ENCODE measurements at places on chromosomes 5 and 9.

- no peak for DNase-seq
Observed at GRCh38 chr5:122180146-122180712, 50.9 kb downstream of the ZNF474 start.

DNA sequence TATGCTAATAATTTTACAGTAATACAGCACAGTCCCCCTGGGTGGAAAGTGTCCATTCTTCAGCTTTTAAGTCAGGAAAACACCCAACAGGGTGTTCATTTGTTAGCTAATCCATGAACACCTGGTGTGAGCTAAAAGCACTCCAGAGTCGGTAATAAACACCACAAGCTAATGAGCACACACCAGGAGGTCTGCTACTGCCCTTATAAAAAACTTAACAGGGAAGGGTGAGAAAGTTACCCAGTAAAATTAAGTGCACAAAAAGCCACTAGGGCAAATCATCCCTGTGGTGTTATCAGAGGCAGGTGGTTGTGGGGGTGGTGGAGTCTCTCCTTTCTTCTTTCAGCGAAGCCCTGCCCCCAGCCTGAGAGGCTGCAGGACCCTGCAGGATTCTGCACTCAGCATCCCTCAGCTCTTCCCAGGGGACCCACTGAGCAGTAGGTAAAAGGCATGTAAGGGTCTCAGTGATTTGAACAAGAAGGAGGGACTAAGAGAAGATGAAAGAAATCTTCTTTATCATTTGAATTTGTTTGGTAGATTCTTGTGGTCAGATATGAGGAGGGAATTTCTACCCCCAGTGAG is 14.4 kb downstream of the GDNF start:
- no peak for DNase-seq

DNA sequence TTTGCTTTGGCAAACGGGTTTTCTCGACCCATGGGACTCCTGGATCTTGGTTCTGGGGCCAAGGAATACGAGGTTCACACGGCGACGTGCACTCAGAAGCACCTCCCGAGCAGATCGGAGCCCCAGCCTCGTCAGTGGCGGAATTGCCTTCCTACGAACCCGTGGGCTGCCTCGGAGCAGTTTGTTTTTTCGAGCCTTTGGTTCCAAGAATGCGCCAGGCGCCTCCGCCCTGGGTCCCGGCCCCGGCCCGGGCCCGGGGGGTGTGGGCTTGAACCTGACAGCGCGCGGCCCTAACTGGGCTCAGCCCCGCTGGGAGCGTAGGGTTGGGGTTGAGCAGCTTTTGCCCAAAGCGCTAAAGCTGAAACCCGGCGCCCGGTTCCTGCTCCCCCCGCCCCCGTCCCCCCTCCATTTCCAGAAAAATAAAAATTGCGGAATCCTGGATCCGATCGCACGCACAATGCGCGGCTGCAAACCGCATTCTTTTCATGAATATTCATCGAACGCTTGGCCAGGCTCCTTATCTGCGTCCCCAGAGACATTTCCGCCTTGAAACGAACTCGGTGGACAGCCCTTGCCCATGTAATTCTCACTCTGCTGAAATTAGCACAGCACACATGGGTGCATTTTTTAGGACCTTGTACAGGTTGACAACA is 1.0 kb downstream of the BASP1 start:
- DNase-seq, result no peak

DNA sequence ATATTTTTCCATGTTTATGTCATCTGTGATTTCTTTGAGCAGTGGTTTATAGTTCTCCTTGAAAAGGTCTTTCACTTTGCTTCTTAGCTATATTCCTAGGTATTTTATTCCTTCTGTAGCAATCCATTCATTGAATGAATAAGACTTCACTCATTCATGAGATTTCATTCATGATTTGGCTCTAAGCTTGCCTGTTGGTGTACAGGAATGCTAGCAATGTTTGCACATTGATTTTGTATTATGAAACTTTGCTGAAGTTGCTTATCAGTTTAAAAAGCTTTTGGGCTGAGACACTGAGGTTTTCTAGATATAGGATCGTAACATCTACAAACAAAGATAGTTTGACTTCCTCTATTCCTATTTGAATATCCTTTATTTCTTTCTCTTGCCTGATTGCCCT is 15.9 kb downstream of the RLN2 start:
- no peak for DNase-seq

- DNase-seq, result no peak
Observed at GRCh38 chr5:113244966-113245365, 189.8 kb downstream of the TSSK1B start.

GRCh38 chr5:119452060-119452372 is 281 bp upstream of the HSD17B4 start:
- no peak for DNase-seq

GRCh38 chr5:116388564-116389258 is 185.9 kb downstream of the SEMA6A start:
- no peak for DNase-seq

GRCh38 chr9:72022841-72023240 is 37.6 kb downstream of the C9orf57 start:
- DNase-seq, result no peak

DNA sequence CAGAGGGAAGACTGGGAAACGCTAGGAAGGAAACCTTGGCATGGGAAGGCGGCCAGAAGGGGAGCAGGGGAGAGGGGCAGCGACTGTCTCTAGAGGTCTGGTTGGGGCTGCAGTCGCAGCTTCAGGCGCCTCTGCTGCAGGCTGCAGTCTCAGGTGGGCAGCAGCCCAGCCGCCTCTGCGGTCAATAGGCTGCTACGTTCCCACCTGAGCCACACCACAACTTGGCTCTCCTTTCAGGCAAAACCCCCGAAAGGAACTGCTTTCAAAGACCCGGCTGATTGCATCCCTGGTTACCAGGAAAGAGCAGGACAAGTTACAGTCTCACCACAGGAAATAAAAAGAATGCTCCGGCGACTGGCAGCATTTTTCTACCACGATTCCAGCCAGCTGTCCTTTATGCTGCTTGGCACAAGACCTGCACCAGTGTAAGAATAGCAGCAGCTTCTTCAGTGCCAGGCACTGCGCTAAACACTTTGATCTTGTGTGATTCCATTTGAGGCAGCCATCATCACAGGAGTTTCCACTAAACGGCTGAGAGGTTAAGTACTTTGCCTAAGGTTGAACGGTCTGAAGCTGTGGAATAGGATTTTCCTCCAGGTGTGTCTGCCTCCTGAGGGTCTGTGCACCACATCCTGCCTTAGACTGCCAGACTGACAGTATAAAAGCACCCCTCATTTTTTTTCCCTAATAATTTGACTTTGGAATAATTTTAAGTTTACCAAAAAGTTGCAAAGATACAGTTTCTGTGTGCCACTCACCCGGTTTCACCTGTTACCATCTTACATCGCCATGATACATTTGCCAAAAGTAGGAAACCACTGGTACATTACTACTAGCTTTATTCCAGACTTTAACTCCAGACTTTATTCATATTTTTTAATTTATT is 7.5 kb downstream of the RPS14 start:
- DNase-seq, result no peak

GRCh38 chr9:68446836-68447235 is 90.4 kb downstream of the PGM5 start:
- no peak for DNase-seq

DNA sequence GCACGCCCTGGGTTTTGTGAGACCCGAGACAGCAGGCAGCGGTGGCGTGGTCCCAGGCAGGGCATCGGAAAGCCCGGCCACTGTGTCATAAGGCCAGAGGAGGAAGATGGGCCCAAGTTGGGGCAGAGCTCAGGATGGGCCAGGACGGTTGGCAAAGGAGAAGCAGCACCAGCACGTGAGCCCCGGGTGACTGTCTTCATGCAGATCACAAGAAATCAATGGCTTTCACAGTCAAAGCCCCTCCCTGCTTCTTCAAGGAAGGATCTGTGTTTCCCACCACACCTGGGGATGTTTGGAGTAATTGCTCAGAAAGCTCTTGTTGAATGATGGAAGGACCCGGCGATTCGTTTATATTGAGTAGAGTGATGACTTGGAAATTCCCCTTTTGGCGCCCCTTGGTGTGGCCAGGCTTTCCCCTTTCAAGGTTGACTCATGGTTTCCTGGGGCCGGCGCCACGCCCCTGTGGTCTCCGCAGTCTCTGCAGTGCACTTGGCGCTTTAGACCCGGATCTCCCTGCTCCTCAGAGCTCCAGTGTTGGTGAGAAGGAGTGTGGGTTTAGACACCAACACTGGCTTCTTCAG is 52.1 kb downstream of the IL31RA start:
- peak; percentile 56 for DNase-seq

DNA sequence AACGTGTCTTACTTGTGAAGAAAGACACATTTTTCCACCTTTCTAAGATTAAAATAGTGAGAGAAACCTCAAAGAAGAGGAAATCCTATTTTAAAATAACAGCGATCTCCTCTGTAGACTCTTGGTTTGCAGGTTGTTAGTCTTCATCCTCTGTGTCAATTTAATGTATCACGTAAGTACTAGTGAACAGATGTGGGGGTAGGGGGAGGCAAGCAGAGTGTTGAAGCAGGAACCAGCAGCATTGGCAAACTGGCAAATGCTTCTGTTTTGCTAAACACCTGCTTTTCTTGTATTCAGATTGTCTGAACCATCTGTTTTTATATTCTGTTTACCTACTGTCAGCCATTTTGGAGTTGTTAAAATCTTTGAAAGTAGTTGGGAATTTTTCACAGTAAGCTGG is 159.3 kb upstream of the TLX3 start:
- no peak for DNase-seq

DNA sequence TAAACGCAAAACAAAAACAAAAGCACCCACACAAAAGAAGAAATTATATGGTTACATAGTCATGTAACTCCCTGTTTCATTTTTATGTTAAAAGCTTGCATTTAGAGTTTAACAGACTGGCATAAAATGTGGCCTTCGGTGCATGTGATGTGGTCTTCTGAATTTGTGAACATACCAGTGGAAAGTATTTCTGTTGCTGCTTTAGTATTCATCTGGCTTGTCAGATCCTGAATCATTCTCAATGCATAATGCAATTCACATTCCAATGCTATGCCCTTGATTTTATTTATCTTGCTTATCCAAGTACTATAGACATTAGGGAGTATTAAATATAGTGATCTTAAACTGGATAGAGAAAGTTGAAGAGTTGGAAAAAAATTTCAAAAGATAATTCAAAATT is 740.2 kb upstream of the ZNF608 start:
- no peak for DNase-seq

DNA sequence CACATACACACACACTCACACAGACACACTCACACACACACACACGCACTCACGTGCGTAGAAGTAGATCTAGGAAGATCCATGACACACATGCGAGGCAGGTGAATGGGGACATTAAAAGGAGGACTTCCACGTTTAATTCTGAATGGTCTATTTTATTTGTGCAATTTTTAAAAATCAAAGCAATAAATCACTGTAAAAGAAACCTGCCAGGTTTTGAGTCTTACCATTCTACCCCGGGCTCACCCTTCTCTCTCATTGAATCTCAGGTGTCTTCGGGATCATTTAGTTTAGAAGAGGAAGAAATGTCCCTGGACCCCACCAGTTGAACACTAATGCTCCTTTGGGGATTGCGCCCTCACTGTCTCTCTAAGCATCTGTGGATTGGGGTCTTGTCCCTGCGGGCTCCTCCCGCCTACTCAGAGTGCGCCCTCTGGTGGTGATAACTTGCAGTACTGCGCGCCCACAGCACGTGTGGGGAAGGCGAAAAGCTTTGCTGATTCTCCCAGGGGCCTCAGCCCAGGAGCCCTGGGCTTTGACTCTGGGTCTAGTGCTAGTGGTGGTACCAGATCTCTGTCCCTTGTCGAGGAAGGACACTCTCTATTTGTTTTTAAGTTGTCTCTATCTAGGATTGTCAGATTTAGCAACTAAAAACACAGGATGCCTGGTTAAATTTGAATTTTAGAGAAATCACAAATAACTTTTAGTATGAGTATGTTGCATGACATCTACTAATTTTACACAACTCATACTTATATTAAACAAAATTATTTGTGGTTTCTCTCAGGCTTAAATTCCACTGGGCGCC is 34.8 kb downstream of the BOD1 start:
- DNase-seq, result peak; percentile 26

DNA sequence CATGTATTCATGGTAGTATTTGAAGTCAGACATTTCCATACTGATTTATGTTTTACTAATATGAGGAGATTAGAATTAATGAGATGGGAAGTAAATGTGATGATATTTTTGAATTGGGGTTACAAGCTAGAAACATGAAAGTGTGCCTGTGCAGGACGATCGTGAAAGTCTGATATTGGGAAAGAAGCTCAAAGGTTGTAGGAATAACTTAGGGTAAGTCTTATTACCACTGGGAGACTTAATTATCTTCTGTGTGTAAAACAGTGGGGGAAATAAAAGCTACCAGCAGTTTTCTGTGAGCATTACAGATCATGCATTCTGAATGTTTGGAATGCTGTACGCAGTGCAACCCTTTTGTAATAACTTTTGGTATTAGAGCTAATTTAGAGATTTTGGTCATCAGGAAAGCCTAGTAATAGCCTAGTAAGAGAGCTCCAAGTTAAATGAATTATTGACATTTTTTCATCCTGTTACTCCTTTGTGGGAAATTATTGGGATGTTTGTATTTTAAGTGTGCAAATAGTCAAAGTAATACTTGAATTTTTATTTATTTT is 153.9 kb downstream of the PCSK5 start:
- DNase-seq, result no peak

DNA sequence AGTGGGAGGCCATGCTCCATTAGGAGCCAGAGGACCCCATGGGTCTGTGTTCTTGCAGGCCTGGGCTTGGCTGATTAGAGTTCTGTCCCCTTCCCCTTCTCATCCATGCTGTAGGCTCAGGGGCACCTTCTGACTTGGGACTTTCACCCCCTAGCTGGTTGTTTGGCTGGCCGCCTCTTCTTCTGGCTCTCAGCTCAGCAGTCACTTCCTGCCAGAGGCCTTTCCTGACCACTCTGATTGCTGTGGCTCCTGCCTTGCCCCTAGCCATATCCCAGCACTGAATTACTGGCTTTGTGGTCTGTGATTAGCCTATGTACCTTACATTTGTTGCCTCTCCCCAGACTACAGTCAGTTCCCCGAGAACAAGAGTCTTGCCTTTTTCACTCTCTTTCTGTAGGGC is 14.6 kb downstream of the ENTREP1 start:
- DNase-seq, result no peak

DNA sequence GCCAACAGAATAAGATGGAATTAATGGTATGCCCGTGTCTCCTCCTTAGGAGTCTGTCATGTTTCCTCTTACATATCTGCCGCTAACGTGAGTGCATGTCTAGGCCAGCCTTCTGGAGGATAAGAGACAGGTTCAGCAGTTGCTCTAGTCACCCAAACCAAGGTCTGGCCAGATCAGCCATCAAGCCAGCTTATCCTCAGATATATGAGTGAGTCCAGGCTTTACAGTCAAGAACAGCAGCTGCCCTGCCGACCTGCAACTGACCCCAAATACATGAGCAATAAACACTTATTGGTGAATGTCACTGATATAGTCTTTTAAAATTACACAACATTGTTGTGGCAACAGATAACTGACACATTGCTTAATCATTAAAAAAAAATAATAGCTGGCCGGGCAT is 123.5 kb downstream of the TSSK1B start:
- no peak for DNase-seq

GRCh38 chr5:29750453-29750852 is 1443.0 kb upstream of the CDH6 start:
- no peak for DNase-seq

DNA sequence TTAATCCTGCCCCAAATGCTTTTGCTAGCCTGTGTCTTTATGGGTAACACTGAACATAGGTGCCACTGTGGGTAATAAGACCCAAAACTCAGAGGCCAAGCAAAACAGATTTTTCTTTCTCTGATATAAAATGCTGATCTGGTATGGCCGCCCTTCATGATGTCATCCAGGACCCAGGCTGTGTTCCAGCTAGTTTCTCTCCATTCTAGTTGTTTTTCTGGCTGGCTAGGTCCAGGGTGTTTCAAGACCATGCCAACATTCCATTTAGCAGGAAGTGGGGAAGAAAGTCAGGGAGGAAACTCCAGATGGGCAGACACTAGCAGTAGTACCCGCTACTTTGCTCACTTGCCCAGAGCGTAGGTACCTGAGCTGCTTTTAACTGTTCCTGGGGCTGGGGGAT is 183.9 kb upstream of the OTULINL start:
- no peak for DNase-seq
